ENCODE measurements at places on chromosomes 2 and 18.

DNA sequence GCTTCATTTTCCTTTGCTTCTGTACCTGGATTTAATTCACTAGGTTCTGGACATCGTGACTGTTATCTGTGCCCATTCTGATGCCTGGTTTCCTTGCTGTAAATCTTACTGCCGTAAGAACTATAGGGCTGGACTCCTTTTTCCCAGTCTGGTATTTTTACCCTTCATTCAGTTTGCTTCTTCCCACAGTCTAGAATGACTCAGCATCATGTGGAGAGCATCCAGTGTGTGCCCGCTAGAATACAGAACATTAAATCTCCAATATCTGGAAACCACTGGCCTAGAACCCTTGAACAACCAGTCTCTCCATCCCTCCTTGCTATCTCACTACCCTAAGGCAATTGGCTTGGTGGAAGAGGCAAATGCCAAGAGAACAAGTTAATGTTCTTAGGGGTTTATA, 1075.4 kb upstream of the ZEB2 start:
- DNase-seq = no peak

GRCh38 chr2:76310894-76311633, 600.3 kb upstream of the GCFC2 start:
- no peak for DNase-seq

- no peak for DNase-seq
These were observed 47.5 kb downstream of the FRZB start for GRCh38 chr2:182818925-182819324.

DNA sequence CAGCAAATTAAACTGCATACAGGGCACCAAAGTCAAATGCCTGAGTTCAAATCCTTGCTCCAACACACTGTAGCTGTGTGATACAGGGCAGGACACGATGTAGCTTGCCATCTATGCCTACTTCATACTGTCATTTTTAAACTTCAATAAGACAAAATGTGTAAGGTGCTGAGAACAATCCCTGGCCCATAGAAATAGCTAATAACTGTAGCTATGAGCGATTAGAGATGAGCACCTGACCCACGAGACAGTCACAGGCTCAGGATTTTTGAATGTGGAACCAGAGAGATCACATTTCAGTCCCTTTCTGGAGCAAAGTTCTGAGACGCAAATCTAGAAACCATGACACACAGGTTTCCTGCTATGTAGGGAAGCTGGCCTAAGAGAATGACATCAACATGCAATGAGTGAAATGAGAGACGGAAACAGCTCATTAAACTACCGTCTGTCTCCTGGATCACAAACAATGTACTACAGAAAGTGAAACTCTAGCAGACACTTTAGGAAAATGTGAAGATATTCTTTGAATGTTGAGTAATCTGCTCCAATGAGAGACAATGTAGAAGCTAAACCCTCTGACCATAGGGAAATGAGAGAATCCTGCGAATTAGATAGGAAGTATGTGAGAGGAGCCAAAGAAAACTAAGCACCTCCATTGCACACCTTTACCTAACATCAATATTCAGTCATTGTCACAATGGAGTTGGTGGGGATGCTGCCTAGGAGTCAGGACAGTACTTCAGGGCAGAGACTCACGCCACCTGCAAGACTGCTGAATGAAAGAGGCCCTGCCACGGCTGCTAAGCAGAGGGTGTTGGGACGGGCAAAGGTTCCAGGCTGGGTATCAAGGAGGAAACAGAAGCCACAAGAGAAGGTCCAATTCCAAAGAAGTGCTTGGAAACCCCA, 25.5 kb downstream of the B4GALT6 start:
- DNase-seq = no peak

GRCh38 chr2:211967234-211967633, 571.4 kb downstream of the ERBB4 start:
- DNase-seq = no peak

GRCh38 chr2:219186754-219187456, 8.8 kb downstream of the RETREG2 start:
- no peak for DNase-seq

DNA sequence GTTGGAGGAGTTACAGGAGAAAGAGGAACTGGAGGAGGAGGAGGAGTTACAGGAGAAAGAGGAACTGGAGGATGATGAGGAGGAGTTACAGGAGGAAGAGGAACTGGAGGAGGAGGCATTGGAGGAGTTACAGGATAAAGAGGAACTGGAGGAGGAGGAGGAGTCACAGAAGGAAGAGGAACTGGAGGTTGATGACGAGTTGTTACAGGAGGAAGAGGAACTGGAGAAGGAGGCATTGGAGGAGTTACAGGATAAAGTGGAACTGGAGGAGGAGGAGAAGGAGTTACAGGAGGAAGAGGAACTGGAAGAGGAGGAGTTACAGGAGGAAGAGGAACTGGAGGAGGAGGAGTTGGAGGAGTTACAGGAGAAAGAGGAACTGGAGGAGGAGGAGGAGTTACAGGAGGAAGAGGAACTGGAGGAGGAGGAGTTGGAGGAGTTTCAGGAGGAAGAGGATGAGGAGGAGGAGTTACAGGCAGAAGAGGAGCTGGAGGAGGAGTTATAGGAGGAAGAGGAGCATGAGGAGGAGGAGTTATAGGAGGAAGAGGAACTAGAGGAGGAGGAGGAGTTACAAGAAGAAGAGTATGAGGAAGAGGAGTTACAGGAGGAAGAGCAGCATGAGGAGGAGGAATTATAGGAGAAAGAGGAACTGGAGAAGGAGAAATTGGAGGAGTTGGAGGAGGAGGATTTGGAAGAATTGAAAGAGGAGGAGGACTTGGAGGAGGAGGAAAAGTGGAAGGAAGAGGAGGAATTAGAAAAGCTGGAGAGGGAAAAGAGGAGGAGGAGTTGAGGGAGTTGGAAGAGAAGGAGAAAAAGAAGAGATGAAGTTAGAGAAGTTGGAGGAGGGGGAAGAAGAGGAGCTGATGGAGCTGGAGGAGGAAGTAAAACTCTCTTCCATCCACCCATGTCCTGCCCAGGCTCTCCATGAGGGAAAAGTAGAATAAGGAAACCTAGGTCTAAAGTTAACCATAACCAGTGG, 37.2 kb downstream of the CLASP1 start:
- DNase-seq = no peak

GRCh38 chr2:23603581-23603980, 218.6 kb downstream of the KLHL29 start:
- no peak for DNase-seq

- DNase-seq = no peak
These were observed 17.9 kb upstream of the XIRP2 start for GRCh38 chr2:166870346-166870745.

DNA sequence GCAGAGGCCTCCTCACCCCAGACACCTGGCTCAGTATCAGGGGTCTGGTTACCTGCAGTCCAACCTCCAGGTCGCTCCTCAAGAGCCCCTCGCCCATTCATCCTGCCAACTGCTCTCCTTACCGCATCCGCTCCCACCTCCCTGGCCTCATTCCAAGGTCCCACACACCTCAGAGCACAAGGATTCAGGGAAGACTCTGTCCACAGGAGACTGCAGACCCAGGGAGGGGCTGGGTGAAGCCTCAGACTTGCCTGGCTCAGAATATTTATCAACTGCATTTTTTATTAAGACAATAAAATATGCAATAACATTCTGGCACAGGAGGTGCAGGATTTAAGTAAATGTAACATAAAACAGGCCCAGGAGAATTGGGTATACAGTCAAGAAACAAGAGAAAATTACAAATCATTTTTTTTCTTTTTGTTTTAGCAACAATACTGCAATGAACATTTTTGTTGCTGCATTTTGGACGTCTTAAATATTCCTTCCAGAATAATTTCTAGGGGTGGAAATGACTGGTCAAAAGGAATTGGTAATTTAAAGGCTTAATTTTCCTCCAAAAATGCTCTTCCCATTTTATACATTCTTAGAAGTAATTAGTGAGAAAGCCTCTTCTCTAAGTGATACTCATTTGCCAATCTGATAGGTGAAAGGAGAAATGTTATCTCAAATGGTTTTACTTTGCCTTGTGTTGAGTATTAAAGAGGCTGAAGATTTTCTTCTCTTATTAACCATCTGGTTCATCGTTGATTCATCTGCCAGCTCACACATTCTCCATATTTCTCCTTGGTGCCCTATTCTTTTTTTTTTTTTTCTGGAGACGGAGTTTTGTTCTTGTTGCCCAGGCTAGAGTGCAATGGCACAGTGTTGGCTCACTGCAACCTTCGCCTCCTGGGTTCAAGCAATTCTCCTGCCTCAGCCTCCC, 42.5 kb downstream of the TEX44 start:
- DNase-seq = no peak

- no peak for DNase-seq
These were observed 34.3 kb downstream of the ADD2 start for GRCh38 chr2:70733646-70734180.

DNA sequence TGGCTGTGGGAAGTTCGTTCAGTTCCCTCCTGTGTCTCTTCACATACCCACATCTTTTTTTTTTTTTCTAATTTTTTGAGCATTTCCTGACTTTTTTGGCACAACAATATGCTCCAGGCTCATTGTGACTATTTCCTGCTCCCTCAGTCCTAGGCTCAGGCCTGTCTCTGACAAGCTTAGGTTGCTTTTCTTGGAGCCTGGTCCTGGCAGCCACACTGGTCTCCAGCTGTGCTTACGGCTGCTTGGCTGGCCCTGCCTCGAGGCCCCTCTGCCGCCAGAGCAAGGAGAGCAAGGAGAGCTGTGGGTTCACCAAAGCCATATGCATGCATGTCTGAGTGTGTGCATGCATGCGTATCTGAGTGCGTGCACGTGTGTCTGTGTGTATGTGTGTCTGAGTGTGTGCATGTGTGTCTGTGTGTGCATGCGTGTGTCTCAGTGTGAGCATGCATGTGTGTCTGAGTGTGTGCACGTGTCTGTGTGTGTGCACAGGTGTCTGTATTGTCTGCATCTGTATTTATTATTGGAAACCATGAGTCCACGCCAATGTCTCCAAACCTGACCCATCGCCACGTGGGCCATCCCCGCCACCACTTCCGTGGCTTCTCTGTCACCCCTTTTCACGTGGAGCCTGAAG, 766.1 kb upstream of the SALL3 start:
- no peak for DNase-seq

- DNase-seq = no peak
These were observed 196.0 kb upstream of the SPHKAP start for GRCh38 chr2:228377533-228377932.
